Activated T-cell treated with anti-CD3 and anti-CD28 coated beads, Interleukin-2, amount 50 U/mL, for 72 hours (primary cell): ENCODE measurements at places on chromosomes 16 and 17. TPM values are rescaled to one million over a fixed set of nuclear protein-coding genes. Genes with fewer than 3 reads are reported as not detected.

Gene EPN3
- not detected for total RNA-seq

Gene MYH8
- total RNA-seq, result not detected

Gene TBC1D3D
- total RNA-seq, result 16.9 TPM

Gene MRPL28
- total RNA-seq, result 54.5 TPM

Gene HOXB4
- total RNA-seq, result 1.9 TPM

Gene KRTAP4-6
- total RNA-seq, result not detected

Gene LRRC37A
- total RNA-seq, result 9.2 TPM

Gene TOP2A
- total RNA-seq, result 324 TPM

Gene GRAP
- 15.9 TPM for total RNA-seq

GRCh38 chr17:75096082-75096625 is 8.4 kb downstream of the SLC16A5 start:
- DNase-seq, result no peak
- H3K4me3 ChIP-seq, result no peak overlapping the region
- no peaks in the 10 kb centered on the region for H3K27me3 ChIP-seq
- H3K36me3 ChIP-seq, result no peaks in the 10 kb centered on the region

- no peaks in the 10 kb centered on the region for H3K27me3 ChIP-seq
- peaks cover 65% of the 10 kb centered on the region for H3K4me1 ChIP-seq
- H3K36me3 ChIP-seq, result peaks cover 2% of the 10 kb centered on the region
- H3K27ac ChIP-seq, result peak overlapping the region; percentile 55
- DNase-seq, result peak; percentile 56
These were observed 397 bp downstream of the NCOR1 start for GRCh38 chr17:16215002-16215272.

DNA sequence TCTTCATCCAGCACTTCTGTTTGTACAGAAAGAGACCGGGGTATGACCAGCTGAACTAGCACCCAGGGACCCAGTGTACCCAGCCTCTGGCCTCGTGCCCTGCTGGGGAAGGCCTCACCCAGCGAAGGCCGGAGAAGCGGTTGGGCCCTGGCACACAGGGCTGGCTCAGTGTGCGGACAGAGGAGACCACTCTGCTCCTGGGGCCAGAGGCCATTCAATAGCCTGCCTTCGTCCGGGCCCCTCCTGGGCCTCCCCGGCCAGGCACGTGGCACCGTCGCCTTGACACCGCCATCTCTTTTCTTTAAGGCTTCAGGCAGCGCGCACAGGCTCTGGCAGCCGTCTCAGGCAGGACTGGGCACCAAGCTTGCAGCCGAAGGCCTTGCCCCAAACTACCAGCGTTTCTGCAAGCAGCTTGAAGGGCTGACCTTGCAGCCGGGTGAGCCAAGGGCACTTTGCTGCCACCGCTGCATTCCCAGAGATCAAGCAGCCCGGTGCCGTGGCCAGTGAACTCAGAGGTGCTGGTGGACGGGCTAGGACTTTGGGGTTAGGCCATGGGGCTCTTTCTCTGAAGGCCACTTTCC is 8.0 kb downstream of the TAX1BP3 start:
- H3K4me3 ChIP-seq, result no peak overlapping the region
- no peaks in the 10 kb centered on the region for H3K27me3 ChIP-seq

GRCh38 chr16:66810391-66810790 is 9.0 kb upstream of the TERB1 start:
- no peak overlapping the region for H3K4me3 ChIP-seq
- no peaks in the 10 kb centered on the region for H3K27me3 ChIP-seq
- no peak overlapping the region for H3K27ac ChIP-seq

DNA sequence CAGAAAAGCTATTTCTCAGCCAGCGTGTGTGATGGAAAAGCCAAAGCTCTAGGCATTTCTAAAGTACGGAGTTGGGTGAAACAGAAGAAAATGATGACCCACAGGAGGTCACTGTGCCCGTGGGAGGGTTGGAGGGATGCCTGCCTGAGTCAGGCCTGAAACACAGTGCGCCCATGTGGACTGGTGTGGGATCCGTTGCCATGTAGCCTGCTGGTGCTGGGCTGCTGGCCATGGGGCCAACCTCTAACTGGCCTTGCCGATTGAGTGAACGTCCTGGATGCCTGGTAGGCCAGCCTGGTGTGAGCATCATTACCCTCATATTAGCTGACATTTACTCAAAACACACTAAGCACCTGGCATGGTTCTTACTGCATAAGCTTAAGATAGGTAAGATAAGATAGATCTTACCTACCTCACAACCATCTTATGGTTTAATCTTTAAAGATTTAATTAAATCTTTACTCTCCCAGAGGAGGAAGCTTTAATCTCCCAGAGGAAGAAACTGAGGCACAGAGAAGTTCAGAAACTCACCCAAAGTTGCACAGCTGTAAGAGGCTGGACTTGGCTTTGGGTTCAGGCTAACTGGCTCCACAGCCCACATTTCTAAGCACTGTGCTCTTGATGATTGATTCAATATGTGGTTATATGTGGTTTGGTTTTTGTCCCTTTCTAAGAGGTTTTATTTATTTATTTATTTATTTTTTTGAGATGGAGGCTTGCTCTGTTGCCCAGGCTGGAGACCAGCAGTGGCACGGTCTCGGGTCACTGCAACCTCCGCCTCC is 15.7 kb downstream of the MGAT5B start:
- no peak overlapping the region for H3K27ac ChIP-seq
- no peak for DNase-seq
- H3K27me3 ChIP-seq, result no peaks in the 10 kb centered on the region
- no peak overlapping the region for H3K4me3 ChIP-seq

DNA sequence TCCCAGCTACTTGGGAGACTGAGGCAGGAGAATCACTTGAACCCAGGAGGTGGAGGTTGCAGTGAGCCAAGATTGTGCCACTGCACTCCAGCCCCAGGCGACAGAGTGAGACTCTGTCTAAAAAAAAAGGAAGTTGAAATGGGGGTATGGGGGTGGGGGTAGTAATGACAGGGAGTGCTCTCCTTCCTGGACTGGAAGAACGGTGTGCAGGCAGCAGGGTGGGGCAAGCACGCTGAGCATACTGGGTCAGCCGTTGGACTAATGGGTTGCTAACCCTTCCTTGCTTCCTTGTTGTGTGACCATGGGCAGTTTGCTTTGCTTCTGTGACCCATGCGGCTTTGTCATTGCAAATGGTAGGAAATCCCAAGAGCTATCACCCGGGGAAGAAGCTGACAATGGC is 16.5 kb downstream of the KATNIP start:
- no peak for DNase-seq
- no peaks in the 10 kb centered on the region for H3K4me1 ChIP-seq
- H3K27ac ChIP-seq, result no peak overlapping the region
- no peaks in the 10 kb centered on the region for H3K27me3 ChIP-seq
- H3K36me3 ChIP-seq, result no peaks in the 10 kb centered on the region

- H3K27me3 ChIP-seq, result peaks cover 59% of the 10 kb centered on the region
- H3K27ac ChIP-seq, result peak overlapping the region; percentile 77
- H3K4me1 ChIP-seq, result peaks cover 8% of the 10 kb centered on the region
- no peak for DNase-seq
- peaks cover 6% of the 10 kb centered on the region for H3K36me3 ChIP-seq
- H3K4me3 ChIP-seq, result peak overlapping the region; percentile 95
These were observed 9.0 kb upstream of the ZFHX3 start for GRCh38 chr16:73056921-73057290.

GRCh38 chr16:86524029-86524428 is 13.7 kb downstream of the FOXF1 start:
- H3K27ac ChIP-seq, result no peak overlapping the region
- DNase-seq, result no peak
- no peak overlapping the region for H3K4me3 ChIP-seq
- H3K4me1 ChIP-seq, result peaks cover 13% of the 10 kb centered on the region
- H3K36me3 ChIP-seq, result peaks cover 3% of the 10 kb centered on the region
- peaks cover 7% of the 10 kb centered on the region for H3K27me3 ChIP-seq

- DNase-seq, result no peak
- H3K36me3 ChIP-seq, result peaks cover 15% of the 10 kb centered on the region
- peaks cover 13% of the 10 kb centered on the region for H3K4me1 ChIP-seq
These were observed 25.2 kb downstream of the ADGRG5 start for GRCh38 chr16:57567691-57568090.

GRCh38 chr17:55601874-55602364 is 90.7 kb upstream of the SMIM36 start:
- DNase-seq, result peak; percentile 10
- H3K4me3 ChIP-seq, result no peak overlapping the region
- H3K36me3 ChIP-seq, result peaks cover 15% of the 10 kb centered on the region
- no peak overlapping the region for H3K27ac ChIP-seq

GRCh38 chr17:4488989-4489595 is 9.6 kb upstream of the SPNS2 start:
- peaks cover 32% of the 10 kb centered on the region for H3K4me1 ChIP-seq
- no peak overlapping the region for H3K27ac ChIP-seq
- DNase-seq, result no peak
- no peaks in the 10 kb centered on the region for H3K36me3 ChIP-seq
- no peaks in the 10 kb centered on the region for H3K27me3 ChIP-seq

- DNase-seq, result no peak
- peaks cover 20% of the 10 kb centered on the region for H3K36me3 ChIP-seq
- H3K27ac ChIP-seq, result no peak overlapping the region
- peaks cover 6% of the 10 kb centered on the region for H3K4me1 ChIP-seq
- H3K4me3 ChIP-seq, result no peak overlapping the region
These were observed 25.4 kb downstream of the PLA2G10 start for GRCh38 chr16:14668556-14669223.

DNA sequence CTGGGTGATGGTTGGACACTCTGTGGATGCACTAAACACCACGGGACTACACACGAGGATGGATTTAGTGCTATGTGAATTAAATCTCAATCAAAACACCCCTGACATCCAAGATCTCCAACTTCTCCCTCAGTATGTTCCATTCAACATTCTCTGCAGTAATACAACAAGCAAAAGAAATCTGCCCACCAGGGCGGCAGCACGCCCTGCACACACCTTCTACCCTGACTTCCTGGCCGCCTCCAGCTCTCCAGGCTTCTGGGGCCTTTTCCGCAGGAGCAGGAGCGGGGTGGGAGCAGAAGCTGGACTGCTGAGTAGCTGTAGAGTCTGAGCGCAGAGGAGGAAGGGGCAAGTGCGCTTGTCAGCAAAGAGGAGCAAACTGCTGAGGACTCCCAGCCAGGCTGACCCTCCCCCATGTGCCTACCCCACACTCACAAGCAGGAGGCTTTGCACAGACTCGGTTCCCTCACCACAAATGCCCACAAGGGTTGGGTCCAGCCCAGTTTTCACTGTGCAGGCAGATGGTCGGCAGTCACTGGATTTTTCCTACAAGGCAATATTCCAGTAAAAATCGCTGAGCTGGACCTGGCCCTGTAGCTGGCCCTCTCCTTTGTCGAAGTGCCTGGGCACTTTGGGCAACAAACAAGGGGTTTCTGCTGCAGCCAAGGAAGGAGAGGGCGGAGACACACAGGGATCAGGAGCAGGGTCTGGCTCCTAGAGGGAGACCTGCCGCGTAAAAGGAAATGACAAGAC is 22.8 kb downstream of the ZDHHC7 start:
- H3K27me3 ChIP-seq, result no peaks in the 10 kb centered on the region
- no peak for DNase-seq
- peaks cover 13% of the 10 kb centered on the region for H3K4me1 ChIP-seq

GRCh38 chr17:40310882-40311391 is 2.0 kb downstream of the RARA start:
- no peak overlapping the region for H3K27ac ChIP-seq
- H3K36me3 ChIP-seq, result no peaks in the 10 kb centered on the region
- H3K4me3 ChIP-seq, result no peak overlapping the region
- no peaks in the 10 kb centered on the region for H3K27me3 ChIP-seq
- peaks cover 31% of the 10 kb centered on the region for H3K4me1 ChIP-seq

GRCh38 chr17:57943645-57944044 is 11.6 kb downstream of the CUEDC1 start:
- H3K4me1 ChIP-seq, result peaks cover 49% of the 10 kb centered on the region
- no peak for DNase-seq
- H3K36me3 ChIP-seq, result no peaks in the 10 kb centered on the region
- H3K27ac ChIP-seq, result no peak overlapping the region
- H3K27me3 ChIP-seq, result peaks cover 26% of the 10 kb centered on the region

DNA sequence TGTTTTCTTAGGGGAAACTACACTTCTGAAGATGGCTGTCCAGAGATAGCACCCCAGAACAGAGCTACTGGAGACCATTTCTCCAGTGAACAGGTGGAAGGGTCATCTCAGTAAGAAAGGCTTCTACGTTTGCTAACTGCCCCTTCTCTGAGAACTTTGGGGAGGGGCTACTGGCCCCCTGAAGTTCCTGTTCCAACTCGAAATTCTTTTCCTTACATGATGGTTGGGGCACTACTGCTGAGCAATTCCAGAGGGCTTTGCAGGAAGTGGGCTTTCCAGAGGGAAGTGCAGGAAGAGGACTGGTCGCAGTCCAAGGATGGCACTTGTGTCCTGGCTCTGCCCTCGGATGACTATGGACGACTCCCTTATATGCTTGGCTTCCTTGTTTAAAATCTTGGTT is 31.2 kb downstream of the TOM1L2 start:
- DNase-seq, result no peak
- no peak overlapping the region for H3K4me3 ChIP-seq
- H3K36me3 ChIP-seq, result no peaks in the 10 kb centered on the region
- no peak overlapping the region for H3K27ac ChIP-seq

- no peak for DNase-seq
- H3K4me1 ChIP-seq, result no peaks in the 10 kb centered on the region
- peaks cover 25% of the 10 kb centered on the region for H3K27me3 ChIP-seq
- H3K27ac ChIP-seq, result no peak overlapping the region
- no peak overlapping the region for H3K4me3 ChIP-seq
These were observed 4.1 kb downstream of the CCL4L2 start for GRCh38 chr17:36214918-36215317.

DNA sequence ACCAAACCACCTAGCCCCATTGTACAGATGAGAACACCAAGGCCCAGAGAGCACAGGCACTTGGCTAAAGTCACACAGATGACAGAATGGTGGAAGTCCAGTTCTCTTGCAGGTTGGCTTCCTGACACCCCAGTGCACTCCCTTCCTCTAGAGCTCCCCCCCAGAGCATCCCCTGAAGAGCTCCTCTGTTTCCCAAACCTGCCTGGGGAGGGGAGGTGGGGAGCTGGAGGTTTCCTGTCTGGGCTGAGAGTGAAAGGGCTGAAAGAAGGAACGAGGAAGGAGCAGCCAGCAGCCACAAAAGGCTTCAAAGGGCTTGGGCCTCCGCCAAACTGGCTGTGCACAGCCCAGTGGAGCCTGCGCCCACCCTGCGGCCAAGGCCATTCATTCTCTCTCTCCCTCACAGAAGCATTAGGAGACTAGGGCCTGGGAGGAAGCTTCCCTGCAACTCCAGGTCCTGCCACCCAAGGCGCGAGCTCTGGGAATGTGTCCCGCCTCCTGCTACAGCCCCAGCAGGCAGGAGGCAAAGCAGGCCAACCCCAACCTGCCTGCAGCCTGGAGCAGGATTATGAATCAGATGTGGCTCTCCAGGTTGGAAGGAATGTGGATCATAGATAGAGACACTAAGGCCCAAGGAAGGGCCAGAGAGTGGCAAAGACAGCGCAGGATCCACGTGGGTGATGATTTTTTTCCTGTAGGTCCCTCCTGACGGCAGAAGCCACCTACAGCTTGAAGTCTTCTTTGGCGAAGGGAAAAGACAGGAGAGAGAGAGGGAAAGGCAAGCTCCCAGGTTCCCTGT is 913 bp downstream of the SLC13A5 start:
- peaks cover 69% of the 10 kb centered on the region for H3K27me3 ChIP-seq
- no peak for DNase-seq
- peaks cover 4% of the 10 kb centered on the region for H3K36me3 ChIP-seq
- peaks cover 14% of the 10 kb centered on the region for H3K4me1 ChIP-seq

- no peak overlapping the region for H3K4me3 ChIP-seq
- no peaks in the 10 kb centered on the region for H3K4me1 ChIP-seq
- H3K27ac ChIP-seq, result no peak overlapping the region
- DNase-seq, result no peak
- H3K36me3 ChIP-seq, result peaks cover 5% of the 10 kb centered on the region
These were observed 68.5 kb downstream of the YPEL2 start for GRCh38 chr17:59399914-59400313.
